ENCODE measurements at places on chromosomes 16 and 17. TPM values are rescaled to one million over a fixed set of nuclear protein-coding genes. Genes with fewer than 3 reads are reported as not detected.

The SNAI3 gene
- 0.22 TPM for total RNA-seq

The MEOX1 gene
- total RNA-seq: not detected

The TMC7 gene
- total RNA-seq: 3.6 TPM

The KCNH4 gene
- under 0.01 TPM for total RNA-seq

All from lung microvascular endothelial cell (primary cell).